ENCODE measurements at places on chromosomes 2 and 18.

DNA sequence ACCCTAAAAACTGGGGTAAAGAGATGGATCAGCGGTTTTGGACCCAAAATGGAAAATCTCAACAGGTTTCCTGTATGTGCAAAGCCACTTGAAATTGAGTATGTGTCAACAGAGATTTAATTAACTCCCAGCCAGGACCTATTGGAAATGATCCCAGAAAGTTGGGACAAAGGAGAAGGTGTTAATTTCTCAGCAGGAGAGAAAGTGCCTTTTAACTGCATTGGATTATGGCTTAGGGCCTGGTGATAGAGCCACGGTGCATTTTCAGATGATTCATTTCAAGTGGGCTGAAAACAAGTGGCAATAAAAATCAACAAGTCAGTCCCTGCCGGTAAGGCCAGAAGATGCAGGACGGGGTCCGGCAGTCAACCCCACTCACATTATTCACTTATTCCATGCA, 80.2 kb upstream of the BCL11A start:
- no peak for DNase-seq

GRCh38 chr2:174263997-174264396, 15.7 kb upstream of the OLA1 start:
- DNase-seq: no peak

GRCh38 chr18:52046842-52047241, 293.2 kb upstream of the DCC start:
- no peak for DNase-seq

DNA sequence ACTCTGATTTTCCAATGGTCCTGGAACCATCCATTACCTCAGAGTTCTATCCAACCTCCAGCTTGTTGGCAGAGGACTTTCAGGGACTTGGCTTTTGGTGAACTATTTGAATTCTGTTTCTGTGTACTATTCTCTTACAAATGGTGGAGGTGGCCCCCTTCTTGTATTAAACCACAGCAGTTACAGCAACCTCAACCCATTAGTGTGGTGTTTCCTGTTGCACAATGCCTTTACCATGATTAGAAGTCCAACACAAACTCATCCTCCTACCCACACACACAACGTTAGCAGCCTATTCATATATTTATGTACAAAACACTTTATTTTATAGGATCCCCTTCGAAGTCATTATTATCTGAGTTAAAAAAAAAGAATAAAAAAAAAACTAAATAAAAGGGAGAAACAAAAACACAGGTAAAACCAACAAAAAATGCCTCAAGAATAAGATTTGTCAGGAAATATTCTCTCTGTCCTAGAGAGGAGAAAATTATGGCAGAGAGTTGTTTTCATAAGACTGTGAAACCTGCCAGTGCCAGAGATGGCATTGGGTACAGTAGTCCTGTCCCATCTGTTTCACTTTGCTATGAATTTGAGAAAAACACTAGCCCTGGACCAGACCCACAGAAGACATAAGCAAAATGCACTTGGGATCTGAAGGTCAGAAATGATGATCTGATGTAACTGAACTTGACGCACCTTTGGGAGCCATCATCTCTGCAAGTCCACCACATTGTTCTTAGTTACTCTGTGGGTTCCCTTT, 1896.0 kb upstream of the PIK3C3 start:
- no peak for DNase-seq

DNA sequence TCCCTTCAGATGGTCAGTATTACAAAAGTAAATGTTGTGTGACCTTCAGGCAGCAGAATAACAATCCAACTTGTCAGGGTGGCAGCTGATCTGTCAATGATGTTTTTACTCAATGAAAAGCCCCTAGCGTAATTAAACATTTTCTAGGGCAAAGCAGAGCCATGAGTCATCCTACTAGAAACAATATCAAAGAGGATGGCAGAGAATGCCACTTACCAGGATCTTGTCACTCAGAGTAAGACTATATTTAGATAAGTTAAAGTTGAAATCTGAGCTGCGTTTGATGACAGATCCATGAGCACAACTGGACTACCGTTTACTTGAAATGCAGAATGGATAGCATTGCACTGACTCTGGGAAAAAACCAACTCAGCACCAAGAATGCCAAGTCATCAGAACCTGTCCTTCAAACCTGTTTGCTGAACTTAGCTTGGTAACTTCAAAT, 612.6 kb upstream of the ACVR2A start:
- DNase-seq: no peak

DNA sequence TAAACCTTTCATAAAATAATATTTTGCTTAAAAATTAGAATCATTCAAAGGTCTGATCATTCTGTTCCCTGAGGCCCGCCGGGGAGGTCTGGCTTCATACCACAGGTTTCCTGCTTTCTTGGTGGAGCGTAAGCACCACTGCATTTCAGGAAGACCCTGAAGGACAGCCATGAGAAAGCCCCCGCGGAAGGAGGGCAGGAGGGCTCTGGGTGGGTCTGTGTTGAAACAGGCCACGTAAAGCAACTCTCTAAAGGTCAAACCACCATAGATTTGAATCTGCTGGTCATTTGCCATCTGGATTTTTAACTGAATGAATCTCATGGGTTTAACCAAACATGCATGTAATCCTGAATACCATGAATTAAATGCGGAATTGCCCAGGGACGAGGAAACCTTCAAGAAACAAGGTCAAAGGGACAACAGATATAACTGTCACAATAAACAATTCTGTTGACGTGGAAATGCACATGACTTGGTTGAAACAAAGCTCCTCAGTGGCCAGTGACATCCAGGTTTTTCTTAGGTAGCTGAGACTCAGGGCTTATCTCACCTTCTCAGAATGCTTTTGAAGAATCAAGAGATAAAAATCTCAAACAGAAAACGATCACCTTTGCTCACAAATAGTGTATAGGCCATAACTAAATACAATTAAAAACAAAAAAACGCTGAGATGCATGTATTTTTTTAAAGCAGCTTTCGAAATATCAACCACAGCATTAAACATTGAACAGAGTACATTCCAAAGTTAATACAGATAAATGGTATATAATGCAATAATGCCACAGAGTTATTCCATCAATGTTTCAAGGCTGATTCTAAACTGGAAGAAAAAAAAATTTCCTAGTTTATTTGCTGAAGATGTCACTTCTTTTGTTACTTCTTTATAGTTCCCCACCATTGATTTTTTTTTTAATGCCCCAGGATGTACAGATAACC, 193.2 kb downstream of the BCL2 start:
- DNase-seq: no peak

DNA sequence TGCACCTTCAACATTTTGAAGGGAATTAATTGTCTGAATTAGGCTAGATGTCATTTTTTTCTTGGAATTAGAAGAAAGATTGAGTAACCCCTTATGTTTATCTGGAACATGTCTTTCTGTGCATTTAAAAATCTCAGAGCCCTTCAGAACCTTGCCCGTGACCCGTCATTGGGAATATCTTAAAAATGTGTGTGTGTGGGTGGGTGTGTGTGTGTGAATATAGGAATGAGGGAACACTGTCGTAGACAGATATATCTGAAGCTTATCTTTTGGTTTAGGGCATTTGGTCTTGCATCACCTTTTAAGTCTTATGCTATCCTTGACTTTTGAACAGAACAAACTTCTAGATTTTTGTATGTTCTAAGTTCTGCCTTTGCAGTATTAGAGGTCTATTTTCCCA, 13.5 kb upstream of the IL1RL1 start:
- no peak for DNase-seq

DNA sequence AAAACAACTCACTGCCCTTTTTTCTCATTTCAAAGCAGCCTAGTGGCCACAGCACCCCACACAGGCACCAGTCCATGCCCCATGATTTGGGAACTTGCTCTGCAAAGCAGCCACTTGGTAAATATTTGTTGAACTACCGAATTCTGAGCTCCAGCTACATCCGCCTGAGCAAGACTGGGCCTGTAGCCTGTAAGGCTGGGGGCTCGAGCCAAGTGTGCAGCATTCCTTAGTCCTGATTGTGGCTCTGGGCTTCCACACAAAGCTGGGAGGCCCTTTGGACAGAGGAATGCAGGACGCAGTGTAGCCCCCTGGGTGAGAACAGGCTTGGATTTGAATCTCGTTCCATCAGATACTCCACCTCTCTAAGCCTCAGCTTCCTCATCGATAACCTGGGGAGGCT, 88.4 kb downstream of the ACTR2 start:
- no peak for DNase-seq

- peak; percentile 67 for DNase-seq
These were observed 1.7 kb upstream of the CTDSP1 start for GRCh38 chr2:218397820-218398436.

DNA sequence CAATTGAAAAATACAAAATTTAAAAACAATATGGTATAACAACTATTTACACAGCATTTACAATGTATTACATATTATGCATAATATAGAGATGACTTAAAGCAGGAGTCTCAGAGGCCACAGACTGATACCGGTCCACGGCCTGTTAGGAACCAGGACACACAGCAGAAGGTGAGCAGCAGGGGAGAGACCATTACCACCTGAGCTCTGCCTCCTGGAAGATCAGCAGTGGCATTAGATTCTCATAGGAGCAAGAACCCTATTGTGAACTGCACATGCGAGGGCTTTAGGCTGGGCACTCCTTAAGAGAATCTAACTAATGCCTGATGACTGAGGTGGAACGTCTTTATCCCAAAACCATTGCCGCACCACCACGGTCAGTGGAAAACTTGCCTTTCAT, 58.0 kb downstream of the SMAD2 start:
- no peak for DNase-seq

GRCh38 chr2:30455114-30455738, 8.2 kb downstream of the LCLAT1 start:
- no peak for DNase-seq

- no peak for DNase-seq
These were observed 33.5 kb upstream of the SPRED2 start for GRCh38 chr2:65465857-65466256.

GRCh38 chr2:200254773-200255172, 51.7 kb upstream of the SPATS2L start:
- no peak for DNase-seq

DNA sequence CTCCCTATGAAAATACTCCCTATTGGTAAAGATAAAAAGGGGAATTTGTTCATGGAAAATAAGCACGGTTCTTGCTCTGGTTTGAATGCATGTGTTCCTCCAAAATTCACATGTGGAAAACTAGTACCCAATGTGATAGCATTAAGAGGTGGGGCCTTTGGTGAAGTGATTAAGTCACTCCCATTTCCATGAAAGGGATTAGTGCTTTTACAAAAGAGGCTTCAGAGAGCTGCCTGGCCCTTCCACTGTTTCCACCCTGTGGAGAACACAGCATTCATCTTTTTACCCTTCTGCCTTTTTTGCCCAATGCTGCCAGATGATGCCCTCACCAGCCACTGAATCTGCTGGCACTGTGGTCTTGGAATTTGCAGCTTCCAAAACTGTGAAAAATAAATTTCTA, 666.8 kb downstream of the ARHGAP15 start:
- DNase-seq: no peak

DNA sequence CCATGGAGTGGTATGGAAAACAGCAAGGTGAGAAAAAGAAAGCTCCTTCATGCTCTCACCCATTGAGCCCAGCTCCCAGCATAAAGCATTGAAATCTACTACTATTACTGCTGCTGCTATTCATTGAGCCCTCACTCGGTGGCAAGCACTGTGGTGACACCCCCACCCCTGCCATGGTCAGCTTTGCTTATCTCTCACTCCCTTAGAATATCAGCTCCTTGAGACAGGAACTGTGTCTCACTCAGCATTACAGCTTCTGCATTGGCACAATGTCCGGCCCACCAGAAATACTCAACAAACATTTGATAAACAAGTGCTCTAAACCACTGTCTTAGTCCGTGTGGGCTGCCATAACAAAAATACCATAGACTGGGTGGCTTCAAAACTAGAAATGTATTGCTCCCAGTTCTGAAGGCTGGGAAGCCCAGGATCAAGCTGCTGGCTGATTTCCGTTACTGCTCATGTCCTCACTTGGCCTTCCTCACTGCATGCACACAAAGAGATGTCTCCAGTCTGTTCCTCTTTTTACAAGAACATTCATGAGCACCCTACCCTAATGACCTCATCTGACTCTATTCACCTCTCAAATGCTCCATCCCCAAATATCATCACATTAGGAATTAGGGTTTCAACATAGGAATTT, 116.3 kb downstream of the ZBTB7C start:
- no peak for DNase-seq

- no peak for DNase-seq
These were observed 211.2 kb upstream of the CTAGE1 start for GRCh38 chr18:22628795-22629510.

DNA sequence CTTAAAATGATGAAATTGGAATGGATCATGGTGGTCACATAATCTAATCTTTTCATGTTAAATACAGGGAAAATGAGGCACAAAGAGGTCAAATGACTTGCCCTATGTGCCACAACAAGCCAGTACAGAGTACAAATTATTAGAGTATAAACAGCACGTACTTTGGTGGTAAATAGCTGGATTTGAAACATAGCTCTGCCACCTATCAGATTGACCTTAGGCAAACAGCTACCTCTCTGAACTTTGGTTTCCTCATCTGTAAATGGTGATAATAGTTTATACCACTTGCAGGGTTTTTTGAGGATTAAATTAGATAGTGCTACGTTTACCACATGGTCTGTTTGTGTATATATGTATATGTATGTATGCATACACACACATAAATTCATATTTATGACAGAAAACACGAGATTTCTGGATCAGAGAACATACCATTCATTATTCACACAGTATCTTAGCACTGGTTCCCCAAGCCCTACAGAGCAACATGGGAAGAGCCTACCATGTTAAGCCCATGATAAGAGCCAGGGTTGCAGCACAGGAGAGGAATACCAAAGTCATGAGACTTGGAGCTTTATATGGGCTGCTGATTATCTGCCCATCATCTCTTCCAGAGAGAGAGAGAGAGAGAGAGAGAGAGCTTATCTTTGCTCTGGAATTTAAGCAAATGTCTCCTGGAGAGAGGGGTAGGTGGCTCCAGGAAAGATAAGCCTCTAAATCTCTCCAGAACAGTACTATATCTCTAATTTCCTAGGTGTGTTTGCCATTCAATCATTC, 73.5 kb downstream of the MDH1 start:
- no peak for DNase-seq

DNA sequence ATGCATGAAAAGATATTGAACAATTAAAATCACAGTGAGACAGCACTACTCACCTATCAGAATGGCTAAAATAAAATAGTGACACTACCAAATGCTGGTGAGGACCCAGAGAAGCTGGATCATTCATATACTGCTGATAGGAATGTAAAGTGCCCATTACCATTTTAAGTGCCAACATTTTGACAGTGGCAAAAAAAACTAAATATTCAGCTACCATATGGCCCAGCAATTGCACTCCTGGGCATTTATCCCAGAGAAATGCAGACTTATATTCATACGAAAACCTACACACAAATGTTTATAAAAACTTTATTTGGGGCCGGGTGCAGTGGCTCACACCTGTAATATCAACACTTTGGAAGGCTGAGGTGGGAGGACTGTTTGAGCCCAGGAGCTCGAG, 47.6 kb downstream of the FBXO36 start:
- no peak for DNase-seq

DNA sequence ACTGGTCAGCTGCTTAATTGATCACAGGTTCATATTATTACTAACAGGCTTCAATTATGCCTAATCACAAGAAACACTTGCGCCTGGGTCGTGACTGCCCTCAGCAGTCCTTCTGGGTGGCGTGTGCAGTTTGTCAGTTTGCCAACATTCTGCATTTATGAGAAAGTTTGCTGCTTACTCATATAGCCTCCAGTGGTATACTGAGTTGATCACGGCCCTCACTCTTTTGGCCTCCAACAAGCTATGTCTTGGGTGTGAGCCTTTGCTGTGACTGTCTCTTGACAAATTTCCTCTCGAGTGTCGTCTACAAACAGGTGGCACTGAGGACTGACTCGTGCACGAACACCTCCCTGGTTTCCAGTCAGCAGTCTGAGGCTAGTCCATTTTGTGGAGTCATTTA, 27.3 kb downstream of the DCDC2C start:
- DNase-seq: no peak

All from stimulated activated CD4-positive, alpha-beta T cell treated with anti-CD3 and anti-CD28 coated beads, Interleukin-15, amount 100 ng/mL, for 24 hours (primary cell).